ENCODE measurements at places on chromosomes 4 and X.

DNA sequence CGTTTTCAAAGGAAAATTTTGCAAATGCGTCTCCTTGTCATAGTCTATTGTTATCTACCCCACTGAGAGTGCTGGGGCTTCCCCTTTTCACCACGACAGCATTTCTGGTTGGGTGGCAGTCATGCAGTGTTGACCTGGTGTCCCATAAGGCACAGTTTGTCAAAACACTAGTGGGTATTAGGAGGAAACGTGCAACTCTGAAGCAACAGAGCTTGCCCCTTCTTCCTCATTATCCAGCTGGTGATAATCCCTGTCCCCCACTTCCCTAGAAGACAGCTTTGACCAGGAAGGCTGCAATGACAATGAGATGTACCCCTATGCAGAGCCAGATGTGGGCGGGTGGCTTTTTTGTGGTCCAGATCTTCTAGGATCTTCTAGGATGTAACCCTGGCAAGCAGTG lies 1.8 kb downstream of the TBC1D1 start:
- no peak for DNase-seq

- DNase-seq = no peak
Measured at GRCh38 chrX:4925911-4926310, 1212.5 kb upstream of the PRKX start.

GRCh38 chrX:18557879-18558278 lies 114.0 kb downstream of the RS1 start:
- DNase-seq = no peak

DNA sequence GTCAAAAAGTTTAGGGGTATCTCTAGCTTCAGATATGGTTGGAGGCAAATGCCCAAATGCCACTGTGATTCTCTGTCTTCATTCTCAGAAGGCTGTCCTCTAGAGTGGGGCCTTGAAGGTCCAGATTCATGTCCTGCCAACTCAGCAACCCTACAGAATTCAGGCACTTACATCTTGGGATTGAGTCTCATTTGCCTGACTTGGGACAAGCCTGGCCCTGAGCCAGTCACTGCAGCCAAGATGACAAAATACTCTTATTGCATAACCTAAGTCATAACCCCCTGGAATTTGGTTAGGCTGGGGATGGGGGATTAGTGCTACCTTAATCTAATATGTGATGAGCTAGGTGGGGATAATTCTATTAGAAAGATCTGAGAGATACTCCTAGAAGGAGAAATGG lies 100.5 kb downstream of the AREG start:
- DNase-seq = no peak

DNA sequence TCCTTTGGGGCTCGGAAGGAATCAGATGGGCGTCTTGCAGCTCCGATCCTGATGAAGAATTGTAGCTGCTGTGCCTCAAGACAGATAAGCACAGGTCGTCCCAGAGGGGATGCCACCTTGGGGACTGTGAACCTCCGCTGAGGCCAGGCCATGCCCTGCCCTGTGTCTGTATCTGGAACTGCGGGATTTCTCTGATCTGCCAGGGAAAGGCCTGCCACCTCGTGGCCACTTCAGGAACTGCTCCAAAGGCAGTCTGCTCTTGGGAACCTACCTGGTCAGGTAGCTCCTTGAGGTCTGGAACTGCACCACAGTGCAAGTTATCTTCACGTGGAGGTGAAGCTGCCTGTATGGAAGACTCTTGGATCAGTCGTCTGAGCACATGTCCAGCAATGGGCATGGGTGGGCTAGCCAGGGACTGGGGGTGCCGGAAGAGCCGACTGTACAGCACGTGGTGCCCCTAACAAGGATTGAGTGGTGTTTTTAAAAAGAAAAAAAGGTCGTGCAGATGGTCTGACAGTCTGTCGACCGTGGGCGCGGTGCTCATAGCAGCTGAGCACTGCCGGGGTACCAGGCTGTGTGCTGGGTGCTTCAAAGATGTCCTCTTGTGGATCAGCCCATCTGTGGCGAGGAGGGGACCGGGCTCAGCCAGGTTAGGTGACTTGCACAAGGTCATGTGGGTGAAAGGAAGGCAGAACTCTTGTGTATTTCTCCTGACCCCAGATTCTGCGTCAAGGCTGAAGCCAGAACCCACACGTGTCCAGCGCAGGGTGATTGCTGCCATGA lies 3.1 kb upstream of the GRPEL1 start:
- peak; percentile 28 for DNase-seq

DNA sequence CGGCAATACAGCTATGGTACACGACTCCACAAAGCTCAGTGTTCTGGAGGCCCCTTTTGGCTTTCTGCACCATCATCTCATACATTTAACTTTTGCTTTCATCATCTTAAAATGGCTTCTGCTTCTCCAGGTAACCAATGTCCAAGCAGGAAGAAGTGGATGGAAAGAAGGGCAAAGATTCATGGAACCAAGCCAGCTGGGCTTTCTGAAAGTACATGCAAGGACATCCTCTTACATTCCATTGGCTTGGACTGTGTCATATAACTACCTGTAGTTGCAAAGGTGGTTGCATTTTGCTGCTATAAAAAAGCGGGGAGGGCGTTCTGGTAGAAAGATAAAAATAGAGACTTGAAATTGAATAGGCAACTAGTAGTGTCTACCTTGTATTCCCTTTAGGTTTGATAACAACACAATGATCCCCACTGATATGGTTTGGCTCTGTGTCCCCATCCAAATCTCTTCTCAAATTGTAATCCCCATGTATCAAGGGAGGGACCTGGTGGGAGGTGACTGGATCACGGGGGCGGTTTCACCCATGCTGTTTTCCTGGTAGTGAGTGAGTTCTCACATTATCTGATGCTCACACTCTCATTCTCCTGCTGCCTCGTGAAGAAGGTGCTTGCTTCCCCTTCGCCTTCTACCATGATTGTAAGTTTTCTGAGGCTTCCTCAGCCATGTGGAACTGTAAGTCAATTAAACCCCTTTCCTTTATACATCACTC lies 6.7 kb upstream of the FHIP1A start:
- DNase-seq = no peak

- DNase-seq = no peak
Measured at GRCh38 chrX:17828171-17828570, 32.9 kb downstream of the RAI2 start.

GRCh38 chr4:55312489-55313101 lies 33.4 kb upstream of the SRD5A3 start:
- no peak for DNase-seq

DNA sequence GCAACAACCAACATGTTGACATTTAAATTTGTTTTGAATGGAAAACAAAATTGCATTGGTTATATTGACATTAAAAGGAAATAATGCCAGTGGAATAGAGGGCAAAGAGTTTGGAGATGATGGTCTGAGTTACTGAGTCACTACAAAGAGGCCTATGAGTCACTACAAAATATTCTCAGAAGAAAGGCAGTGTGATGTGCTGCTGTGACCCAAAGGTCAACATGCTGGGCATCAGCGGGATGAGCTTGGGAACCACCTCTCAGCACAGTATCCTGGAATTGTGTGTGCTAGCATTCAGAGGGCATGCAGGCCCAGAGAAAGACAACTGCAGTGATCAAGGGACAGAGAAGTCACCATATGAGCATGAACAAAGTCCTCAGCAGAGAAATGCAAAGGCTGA lies 2.8 kb downstream of the CMC4 start:
- DNase-seq = peak; percentile 63

DNA sequence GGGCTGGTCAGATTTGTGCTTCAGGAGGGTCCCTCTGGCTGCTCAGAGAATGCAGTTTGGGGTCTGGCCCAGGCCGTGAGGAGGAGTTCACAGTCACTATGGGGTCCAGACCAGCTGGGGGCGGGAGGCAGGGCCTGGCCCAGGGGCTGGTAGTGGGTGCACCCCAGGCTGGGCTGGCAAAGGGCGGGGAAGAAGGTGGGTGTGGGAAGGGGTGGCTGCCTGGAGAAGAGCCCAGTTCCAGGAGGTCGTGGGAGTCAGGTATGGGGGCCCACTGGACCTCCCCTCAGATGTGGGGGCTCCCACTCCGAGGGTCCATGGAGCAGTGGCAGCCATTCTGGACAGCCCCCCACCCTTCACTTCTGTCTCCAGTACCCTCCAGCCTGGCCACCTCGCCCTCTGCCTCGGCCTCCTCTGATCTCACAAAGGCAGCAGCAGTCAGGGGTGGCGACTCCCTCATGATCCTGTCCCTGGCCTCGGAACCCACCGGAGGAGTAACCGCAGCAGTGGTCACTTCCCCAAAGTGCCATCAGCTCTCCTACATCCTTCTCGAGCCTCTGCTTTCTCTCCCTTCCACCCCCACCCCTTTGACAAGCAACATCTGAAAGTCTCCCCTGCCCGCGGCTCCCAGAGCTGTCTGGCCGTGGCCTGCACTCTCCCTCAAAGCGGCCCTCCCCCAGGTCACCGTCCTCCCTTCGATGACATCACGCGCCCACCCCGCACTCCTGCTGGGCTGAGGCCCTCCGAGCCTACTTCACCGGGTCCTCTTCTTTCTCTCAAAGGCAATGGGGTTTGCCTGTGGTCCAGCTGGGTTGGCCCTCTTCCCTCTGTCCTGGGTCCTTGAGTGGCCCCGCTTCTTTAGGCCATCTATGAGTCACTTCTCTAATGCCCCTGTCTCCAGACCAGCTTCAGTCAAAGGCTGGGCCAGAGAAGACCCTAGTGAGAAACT lies 1.7 kb upstream of the SLC6A8 start:
- no peak for DNase-seq

- DNase-seq = no peak
Measured at GRCh38 chr4:89216422-89216821, 91.2 kb downstream of the GPRIN3 start.

DNA sequence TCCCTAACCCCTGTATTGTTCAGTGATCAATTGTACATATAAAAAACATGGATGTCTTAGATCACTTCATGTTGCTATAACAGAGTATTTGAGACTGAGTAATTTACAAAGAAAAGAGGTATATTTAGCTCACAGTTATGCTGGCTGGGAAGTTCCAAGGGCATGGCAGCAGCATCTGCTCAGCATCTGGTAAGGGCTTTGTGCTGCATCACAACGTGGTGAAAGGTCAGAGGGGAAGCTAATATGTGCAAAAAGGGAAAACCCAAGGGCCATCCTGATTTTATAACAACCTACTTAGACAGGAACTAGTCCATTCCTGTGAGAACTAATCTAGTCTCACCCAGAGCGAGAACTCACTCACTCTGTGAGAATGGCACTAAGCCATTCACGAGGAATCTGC lies 128.2 kb upstream of the OTUD4 start:
- DNase-seq = no peak

- DNase-seq = no peak
Measured at GRCh38 chrX:133580625-133581024, 165.3 kb upstream of the GPC4 start.

- no peak for DNase-seq
Measured at GRCh38 chr4:112402098-112402497, 104.9 kb downstream of the ALPK1 start.

DNA sequence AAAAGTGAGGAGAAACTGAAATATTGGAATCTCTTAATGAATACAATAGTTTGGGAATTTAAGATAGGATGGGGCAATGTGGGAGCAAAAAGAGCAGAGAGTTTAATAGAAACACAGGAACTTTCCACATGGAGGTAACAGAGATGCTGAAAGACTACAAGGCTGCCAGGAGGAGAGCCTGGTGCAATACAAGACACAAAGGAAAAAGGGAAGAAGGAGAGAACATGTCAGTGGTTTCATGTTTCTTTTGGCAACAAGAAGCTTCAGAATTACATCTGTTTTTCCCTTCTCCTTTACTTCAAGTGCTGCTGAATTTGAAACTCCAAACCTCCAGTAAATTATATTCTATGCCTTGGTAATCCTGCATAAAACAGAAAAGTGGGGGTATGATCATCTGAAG lies 474.3 kb downstream of the FAT4 start:
- DNase-seq = no peak

- no peak for DNase-seq
Measured at GRCh38 chr4:172543249-172543648, 625.4 kb upstream of the GALNT7 start.

GRCh38 chrX:18290200-18290599 lies 64.3 kb downstream of the SCML2 start:
- DNase-seq = no peak

DNA sequence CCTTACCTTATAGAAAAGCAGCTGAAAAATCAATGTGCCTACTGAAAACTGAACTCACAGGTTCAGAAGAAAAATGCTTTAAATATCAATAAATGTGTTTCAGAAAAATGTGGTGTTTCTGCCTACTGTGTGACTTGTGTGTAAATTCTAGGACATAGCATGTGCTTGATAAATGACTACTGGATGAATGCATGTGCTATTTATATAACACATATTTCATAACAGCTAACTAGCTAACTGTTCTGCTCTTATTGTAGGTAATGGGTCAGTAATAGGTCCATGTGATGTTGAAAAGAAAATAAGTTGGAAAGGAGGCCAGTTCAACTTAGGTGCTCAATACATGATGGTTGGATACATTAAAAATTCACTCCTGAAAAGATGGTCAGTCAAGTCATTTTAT lies 993.0 kb upstream of the LCORL start:
- no peak for DNase-seq

GRCh38 chr4:33696041-33696440 lies 2548.3 kb downstream of the ARAP2 start:
- no peak for DNase-seq

DNA sequence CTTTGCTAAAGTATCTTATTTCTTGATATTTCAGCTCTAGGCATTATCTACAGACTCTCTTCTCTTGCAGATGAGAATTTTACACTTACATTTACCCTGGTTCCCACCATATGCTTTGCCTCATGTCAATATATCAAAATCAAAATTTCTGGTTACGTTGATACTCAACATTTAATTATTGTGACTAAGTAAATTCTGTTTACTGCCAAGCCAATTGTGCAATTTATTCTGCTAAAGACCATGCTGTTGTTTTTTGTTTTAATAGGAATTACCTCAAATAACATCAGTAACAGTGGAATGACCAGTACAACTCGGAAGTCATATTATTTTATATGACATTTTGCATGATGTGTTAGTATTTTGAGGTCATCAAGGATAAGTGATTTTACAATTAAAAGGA lies 125.5 kb downstream of the IL15 start:
- DNase-seq = no peak

DNA sequence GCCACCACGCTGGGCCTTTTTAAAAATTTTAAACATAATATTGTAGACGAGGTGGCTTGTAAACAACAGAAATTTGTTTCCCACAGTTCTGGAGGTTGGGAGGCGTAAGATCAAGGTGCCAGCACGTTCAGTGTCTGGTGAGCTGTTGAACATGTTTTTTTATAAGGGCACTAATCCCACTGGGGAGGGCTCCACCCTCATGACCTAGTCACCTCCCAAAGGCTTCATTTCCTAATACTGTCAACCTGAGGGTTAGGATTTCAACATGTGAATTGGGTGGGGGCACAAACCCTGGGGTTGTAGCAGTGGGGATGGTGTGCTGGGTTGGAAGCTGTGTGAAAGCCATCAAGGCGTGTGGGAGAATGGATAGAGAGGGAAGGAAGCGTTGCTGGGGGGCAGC lies 27.6 kb downstream of the TBC1D14 start:
- no peak for DNase-seq

GRCh38 chr4:175427751-175428150 lies 384.3 kb downstream of the GPM6A start:
- DNase-seq = no peak

GRCh38 chrX:16138108-16138427 lies 14.7 kb downstream of the GRPR start:
- no peak for DNase-seq

DNA sequence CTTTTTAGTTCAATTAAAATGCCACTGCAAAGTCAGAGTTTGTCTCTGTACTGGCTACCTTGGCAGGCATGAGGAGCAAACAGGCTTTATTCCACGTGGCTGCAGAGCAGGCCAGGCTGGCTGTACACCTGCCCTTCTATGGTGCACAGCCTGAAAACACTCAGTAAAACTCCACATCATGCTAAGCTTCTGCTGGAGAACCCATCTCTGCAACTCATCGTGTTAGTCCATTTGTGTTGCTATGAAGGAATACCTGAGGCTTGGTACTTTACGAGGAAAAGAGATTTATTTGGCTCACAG lies 214.4 kb downstream of the SCFD2 start:
- no peak for DNase-seq
